Stimulated activated CD4-positive, alpha-beta T cell treated with anti-CD3 and anti-CD28 coated beads, Interleukin-12 subunit alpha, Interleukin-12 subunit beta, amount 100 ng/mL, for 4 hours (primary cell): ENCODE measurements at places on chromosomes 3 and 15.

DNA sequence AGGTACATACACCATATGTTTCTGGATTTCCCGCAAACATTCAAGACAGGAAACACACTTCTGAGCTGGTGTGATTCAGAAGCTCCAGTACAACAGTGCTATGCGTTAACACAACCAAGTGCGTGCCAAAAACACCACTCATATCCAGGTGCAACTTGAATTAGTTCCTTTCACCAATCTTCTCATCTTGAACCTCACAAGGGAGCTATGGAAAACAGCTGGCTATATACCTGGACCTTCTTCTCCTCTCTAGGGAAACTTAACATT, 31.3 kb downstream of the SUSD5 start:
- no peak for DNase-seq

DNA sequence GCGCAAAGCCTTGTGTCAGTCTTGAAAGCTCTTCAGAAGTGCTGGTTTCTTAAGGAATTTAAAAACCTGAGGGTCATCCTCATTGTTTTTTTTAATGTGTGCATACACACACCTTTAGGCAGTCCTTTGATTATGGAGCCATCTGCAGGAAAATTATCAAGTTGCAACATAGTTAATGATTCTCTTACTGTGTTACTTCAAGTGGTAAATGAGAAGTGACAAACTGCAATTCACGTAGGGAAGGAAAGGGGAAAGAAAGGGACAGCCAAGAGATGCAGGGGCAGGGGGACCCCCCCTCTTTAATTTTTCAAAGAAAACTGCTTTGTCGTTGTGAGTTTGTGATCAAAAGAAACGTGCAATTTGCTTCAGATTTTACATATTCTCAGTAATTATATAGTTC, 162.4 kb upstream of the CGNL1 start:
- DNase-seq = no peak

DNA sequence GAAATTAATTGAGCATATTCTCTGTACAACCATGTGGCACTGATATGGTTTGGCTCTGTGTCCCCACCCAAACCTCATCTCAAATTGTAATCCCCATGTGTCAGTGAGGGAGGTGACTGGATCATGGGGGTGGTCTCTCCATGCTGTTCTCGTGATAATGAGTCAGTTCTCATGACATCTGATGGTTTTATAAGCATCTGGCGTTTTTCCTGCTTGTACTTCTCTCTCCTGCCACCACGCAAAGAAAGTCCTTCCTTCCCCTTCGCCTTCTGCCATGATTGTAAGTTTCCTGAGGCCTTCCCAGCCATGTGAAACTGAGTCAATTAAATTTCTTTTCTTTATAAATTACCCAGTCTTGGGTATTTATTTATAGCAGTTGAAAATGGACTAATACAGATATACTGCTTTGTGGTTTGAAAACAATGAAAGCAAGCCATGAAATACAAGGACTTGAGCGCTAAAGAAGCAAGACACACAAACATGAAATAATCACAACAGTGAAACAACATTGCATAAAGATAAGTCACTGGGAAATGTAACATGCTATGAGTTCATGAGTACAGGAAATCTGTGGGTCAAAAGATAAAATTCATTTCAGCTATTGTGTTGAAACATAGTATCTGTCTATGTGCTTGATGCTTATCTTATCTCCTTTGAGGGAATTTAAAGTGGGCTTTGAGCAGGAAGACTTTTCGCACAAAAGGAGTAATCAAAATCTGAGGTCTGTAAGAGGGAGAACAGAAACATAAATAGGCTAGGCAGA, 288.7 kb downstream of the GBE1 start:
- DNase-seq = no peak

GRCh38 chr3:118573912-118574311, 460.7 kb downstream of the IGSF11 start:
- DNase-seq = no peak

- DNase-seq = no peak
Measured at GRCh38 chr15:67941648-67942310, 101.9 kb upstream of the RNU6-1 start.

GRCh38 chr3:157427901-157428300, 8.7 kb upstream of the PTX3 start:
- DNase-seq = no peak

DNA sequence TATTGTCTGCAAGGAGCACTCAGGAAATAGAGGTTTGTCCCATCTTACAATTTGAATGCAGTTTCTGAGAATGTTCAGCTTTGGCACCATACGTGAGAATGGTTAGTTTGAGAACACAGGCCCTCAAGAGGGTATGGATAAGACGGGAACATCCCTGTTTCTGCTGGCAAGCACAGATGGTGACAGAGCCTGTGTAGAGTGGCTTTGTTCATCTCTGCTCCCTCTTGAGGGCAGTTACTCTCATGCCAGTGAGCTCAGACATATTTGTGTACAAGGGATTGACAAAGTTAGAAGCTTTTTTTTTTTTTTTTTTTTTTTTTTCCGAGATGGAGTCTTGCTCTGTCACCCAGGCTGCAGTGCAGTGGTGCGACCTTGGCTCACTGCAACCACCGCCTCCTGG, 71.5 kb upstream of the FILIP1L start:
- no peak for DNase-seq

DNA sequence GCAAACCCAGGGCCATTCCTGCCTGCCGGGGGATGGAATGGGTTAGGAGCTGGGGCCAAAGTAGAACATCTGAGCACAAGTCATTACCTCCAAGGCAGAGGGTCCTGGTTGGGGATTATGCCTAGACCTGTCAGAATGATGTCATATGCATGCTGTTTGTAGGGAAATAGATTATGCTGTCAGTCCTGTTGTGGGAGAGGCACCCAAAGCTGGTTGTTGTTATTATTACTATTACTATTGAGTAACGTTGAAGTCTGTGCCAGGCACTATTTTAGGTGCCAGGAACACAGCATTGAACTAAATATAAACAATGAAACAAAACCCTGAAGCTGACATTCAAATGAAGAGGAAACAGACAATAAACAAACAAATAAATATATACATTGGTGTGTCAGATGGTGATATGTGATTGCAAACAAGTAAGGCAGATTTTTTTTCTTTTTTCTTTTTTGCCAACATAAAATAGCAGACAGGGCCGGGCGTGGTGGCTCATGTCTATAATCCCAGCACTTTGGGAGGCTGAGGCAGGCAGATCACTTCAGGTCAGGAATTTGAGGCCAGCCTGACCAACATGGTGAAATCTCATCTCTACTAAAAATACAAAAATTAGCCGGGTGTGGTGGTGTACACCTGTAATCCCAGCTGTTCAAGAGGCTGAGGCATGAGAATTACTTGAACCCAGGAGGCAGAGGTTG, 2.0 kb downstream of the P4HTM start:
- no peak for DNase-seq

GRCh38 chr3:138408751-138409570, 25.5 kb upstream of the ESYT3 start:
- DNase-seq = no peak

GRCh38 chr3:52299879-52300611, 12.4 kb downstream of the GLYCTK start:
- no peak for DNase-seq

- no peak for DNase-seq
Measured at GRCh38 chr3:87001473-87002098, 10.6 kb upstream of the VGLL3 start.

DNA sequence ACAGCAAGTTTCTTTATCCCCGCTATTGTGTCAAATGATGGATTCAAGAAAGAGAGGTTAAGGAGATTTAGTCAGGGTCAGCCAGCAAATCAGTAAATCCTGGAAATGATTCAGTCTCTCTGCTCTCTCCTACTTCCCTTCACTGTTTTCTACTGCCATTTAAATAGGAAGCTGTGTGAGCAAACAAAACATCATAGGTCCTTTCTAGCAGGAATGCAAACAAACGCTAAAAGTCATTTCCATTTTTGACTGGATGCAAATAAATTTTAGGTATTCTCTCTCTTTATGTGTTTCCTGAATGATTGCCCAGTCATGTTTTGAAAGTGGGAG, 299.4 kb upstream of the RORA start:
- DNase-seq = no peak

DNA sequence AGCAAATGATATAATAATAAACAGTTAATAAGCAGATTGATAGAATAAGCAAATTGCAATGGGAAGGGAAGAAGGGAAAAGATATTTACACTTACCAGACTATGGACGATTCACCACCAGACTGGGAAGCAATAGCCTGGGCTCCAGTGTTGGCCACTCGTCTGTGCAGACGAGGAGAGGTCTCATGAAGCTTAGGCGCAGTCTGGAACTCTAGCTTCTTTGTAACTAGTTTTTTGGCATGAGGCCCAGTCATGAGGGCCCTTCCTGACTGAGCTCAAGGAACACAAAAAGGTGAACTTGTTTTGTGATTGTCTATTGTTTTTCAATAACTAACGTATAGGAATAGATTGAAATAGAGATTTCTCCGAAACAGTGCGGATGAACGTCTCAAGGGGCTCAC, 63.3 kb upstream of the GATM start:
- no peak for DNase-seq

DNA sequence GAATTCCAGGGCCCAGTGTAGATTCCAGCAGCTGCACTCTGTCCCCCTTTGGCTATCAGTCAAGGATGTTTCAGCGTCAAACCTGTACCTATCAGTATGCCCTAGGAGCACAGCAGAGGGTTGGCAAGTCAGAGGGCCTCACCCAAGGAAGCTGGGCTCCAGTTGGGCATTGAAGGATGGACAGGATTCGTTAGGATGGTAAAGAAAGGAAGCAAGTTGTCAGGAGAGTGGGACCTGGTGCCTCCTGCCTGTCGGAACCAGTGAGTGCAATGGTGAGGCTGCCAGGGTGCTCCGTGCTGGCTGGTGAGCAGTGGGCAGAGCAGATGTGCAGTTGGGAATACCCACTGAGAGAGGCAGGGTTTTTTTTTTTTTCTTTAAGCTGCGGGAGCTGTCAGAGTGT, 157.2 kb downstream of the CHDH start:
- DNase-seq = no peak

DNA sequence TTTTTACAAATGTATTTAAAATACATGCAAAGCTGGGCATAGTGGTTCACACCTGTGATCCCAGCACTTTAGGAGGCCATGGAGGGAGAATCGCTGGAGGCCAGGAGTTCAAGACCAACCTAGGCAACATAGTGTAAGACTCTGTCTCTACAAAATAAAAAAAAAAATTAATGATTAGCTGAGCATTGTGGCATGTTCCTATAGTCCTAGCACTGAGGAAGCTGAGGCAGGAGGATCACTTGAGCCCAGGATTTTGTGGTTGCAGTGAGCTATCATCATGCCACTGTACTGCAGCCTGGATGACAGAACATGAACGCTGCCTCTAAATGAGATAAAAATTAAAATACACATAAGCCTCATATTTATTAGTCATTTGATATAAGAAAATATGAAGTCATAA, 142.8 kb downstream of the TCF12 start:
- DNase-seq = no peak

DNA sequence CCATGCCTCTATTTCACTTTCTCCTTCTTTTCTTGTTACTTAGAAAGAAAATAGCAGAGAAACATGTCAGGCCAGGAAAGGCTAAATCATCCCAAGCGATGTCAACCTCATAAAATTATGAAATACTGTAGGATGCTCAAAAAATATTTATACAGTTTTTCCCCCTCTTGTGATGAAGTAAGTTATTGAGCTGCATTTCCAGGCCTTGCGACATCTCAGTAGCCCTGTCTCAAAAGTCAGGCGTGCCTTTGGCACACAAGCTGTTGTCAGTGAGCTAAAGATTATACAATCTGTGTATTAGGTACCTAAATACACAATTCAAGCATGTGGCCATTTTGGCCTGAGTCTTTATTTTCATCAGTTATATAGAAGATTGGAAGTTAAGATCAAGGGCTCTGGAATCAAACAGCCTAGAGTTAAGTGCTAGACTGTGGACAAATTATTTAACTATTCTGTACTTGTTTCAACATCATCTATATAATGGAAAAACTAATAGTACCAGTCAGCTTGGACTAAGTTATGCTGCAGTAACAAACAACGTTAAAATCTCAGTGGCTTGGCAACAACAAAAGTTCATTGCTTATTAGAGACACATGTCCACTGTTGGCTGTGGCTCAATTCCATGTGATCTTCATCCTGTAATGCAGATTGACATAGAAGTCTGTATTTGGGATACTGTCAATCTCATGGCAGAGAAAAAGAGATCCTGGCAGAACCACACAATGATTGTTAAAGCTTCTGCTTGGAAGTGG, 406.4 kb upstream of the PROK2 start:
- no peak for DNase-seq

GRCh38 chr3:129040579-129041300, 19.8 kb upstream of the GP9 start:
- DNase-seq = no peak

DNA sequence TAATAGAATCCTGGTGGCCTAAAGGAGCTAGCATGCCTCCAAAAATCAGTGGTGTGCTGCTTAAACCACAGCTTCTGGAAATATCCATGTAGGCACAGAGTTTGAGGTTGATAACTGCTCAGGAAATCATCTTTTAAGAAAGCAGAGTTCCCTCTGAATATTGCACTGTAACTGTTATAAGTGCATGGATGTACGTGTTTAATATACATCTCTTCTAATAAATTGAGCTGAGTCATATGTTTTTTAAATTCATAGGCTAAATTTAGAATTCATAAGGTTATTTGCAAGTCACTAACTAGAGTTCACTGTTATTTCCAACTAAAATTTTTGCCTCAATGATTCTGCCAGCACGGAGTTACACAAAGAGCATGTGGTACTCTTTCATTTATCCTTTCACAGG, 68.9 kb downstream of the MYH15 start:
- no peak for DNase-seq

- no peak for DNase-seq
Measured at GRCh38 chr15:81295486-81296121, 28.3 kb downstream of the STARD5 start.

- DNase-seq = no peak
Measured at GRCh38 chr3:120192159-120192558, 92.9 kb downstream of the GPR156 start.

DNA sequence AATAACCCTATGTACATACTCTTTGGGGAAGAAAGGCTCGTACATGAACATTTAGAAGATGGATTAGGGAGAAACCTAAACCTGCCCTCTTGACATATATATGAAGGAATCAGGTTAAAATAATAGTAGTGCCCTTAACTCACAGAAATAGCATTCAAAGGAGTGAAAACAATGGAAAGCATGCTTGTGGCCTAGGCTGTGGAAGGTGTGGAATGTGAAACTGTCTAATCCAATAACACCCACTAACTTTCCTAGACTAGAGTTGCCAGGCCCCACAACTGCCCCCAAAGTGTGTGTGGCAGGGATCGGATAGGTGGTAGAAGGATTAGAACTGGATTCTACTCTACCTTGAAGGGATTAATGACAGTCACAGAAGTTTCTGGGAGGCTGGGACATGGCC, 317.4 kb upstream of the LRRFIP2 start:
- DNase-seq = no peak

GRCh38 chr3:45031531-45031930, 5.4 kb downstream of the CLEC3B start:
- no peak for DNase-seq

GRCh38 chr3:101940521-101941317, 91.4 kb downstream of the NFKBIZ start:
- DNase-seq = no peak
